Activated naive CD4-positive, alpha-beta T cell treated with anti-CD3 and anti-CD28 coated beads for 36 hours (primary cell): ENCODE measurements at places on chromosomes 11 and 22. TPM values are rescaled to one million over a fixed set of nuclear protein-coding genes. Genes with fewer than 3 reads are reported as not detected.

GRCh38 chr11:27553186-27553585 lies 46.6 kb upstream of the LIN7C start:
- DNase-seq = no peak

DNA sequence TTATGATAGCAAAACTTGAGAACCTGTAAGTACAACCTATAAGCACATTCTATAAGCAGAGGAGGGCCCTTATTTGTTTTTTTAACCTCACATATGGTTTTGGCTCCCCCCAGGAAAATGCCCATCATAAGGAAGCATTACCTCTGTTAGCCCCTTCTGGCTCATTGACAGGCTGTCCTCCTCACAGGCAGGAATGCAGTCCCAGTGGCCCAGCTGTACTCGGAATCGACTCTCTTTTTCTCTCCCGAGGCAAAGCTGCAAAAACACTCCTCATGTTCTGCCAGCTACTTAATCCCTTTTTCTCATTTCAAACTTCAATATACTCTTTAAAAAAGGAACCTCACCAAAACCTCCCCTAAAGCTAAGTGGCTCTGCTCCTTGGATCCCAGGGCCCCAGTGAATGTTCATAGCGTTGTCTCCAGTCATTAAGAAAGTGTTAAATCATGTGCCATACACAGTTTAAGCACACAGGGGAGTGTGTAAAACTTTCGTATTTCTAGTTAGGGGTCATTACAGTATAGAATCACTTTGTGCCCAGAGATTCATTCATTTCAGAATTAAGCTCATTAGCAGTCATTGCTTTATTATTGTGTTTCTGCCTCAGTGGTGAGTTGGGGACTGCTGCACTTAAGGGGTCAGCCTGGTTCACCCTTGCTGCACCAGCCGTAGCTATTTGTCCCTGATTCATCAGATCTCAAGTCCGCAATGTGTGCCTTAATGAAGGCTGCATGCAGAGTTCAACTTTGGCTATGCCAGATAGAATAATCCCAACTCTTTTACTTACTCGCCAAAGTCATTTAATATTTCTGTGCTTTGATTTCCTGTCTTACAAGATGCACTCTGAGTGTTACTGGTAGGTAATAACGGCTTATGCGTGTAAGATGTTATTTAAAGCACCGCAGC lies 57.6 kb downstream of the JRKL start:
- no peak for DNase-seq

ASRGL1 gene
- total RNA-seq = 9.5 TPM

DRD2 gene
- not detected for total RNA-seq

DNA sequence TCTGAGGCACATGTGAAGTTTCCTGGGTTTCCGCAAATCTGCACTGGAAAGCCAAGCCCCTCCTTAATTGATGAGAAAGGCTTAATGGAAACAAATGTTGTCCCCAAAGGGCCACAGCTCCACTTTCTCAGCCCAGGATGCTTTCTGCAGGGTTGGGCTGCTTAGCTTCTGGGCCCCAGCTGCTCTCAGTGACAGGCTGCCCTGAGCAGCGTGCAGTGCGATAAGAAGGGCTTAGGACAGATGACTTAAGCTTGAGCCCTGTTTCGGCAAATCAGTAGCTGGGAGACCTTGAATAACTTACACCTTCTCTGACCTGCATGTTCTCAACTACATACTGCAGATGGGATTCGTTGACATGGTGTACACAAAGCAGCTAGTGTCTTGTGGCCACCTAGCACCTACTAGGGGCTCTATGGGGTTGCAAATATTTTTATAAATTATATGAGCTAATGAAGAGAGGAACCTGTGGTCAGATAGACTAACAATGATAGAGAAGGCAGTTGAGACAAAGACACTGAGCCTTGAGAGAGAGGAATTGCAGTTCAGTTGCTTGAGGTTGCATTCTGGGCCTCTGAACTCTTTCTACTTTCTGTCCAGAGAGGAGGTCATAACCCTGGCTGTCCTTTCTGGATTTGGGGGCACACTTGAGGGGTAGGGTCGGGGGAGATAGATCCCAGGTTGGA lies 11.5 kb downstream of the STX3 start:
- no peak for DNase-seq

RAPSN gene
- total RNA-seq = not detected

GRCh38 chr11:15289723-15290122 lies 175.0 kb downstream of the INSC start:
- no peak for DNase-seq

DNA sequence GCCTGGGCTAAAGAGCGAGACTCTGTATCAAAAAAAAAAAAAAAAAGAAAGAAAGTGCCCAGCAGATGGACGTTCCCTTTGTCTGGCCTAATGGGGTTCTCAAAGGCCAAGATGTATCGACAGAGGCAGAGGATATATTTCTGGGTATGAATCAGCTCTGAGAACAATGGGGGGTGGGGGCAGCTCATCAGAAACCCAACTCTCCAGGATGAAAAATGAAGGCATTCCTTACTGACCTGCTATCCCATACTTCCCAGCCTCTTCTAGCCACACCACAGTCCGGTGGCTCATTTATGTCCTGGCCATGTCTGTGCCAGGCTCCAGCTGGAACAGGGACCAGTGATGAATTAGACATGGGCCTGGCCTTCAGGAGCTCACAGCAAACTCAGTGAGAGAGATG lies 15.2 kb upstream of the POLD3 start:
- DNase-seq = no peak

DNA sequence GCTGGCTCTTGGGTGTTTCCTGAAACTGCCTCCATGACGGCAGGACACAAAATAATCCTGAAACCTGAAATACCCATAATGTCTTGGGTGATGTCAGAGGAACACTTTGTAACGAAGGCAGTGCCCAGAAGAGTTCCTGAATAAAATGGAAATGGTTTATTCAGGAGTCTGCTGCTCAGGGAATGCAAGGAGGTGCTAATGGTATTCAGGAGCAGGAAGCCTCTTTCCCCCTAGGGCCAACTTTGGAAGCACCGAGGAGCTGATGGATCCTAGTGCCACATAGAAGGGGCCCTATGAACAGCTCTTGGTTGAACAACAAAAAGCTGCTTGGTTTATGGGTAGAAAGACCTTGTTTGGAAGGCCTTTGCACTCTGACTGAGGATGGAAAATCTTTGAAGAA lies 15.5 kb downstream of the TREH start:
- no peak for DNase-seq

DNA sequence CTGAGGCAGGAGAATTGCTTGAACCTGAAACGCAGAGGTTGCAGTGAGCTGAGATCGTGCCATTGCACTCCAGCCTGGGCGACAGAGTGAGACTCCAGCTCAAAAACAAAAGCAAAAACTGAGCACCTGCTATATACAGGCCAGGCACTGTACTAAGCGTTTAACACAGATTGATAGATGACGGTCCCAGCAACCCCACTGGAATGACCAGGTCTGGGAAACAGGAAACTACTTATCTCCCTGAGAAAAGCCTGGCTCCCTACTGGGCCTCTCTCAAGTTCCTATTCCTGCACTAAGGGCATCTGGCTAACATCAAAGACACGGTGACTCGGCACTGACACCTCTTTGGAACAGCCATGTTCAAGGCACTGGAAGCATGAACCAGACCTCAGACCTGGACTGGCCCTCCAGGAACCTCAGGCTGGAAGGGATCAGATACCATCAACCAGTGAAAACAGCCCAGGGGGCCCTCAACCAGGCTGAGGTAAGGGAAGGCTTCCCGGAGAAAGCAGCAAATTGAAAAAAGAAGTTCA lies 16.6 kb downstream of the ARAP1 start:
- DNase-seq = no peak

DNA sequence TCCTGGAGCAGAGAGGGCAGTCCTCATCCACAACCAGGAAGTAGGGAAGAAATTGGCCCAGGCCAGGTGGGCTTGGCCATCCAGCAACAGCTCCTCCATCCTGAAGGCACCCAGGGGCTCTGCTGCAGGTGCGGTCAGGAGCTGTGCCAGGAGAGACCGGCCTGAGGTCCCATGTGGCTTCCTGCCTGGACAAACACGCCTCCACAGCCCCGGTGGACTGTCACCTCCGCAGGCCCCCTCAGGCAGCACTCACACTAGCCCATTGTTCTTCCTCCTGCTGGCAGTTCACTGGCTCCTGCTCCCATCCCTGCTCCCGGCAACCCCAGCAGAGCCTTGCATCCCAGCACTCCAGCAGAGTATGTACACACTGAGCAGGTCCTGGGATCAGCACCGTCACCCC lies 16.0 kb upstream of the POU2AF1 start:
- no peak for DNase-seq

OR5AK2 gene
- not detected for total RNA-seq

DNA sequence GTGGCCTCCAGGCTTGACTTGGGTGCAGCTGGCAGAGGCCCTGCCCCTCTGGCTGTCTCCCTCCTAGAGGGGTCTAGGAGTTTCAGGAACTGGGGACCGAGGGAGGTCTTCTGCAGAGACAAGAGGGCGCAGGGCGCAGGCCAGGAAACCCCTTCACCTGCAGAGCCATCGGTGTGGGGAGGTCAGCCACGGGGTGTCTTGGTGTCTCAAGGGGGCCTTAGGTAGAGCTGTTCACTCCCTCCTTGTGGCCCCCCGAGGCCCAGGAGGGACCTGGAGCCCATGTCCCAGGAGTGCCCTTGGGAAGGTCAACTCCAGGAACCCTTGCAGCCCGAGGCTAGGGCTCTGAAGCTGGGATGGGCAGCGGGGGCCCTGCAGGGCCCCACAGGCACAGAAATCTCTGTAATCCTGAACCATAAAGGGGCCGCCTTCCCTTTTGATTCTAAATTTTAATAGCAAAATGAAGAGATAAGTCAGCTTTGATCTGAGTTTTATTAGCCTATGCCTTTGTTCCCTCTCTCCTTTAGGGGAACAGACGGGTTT lies 31.4 kb upstream of the TH start:
- DNase-seq = no peak

SPTBN2 gene
- 1.8 TPM for total RNA-seq

MS4A12 gene
- not detected for total RNA-seq

MISFA gene
- 0.67 TPM for total RNA-seq
